ENCODE measurements at places on chromosomes 1 and 21.

- DNase-seq, result no peak
Measured at GRCh38 chr1:63641615-63642014, 48.4 kb downstream of the PGM1 start.

DNA sequence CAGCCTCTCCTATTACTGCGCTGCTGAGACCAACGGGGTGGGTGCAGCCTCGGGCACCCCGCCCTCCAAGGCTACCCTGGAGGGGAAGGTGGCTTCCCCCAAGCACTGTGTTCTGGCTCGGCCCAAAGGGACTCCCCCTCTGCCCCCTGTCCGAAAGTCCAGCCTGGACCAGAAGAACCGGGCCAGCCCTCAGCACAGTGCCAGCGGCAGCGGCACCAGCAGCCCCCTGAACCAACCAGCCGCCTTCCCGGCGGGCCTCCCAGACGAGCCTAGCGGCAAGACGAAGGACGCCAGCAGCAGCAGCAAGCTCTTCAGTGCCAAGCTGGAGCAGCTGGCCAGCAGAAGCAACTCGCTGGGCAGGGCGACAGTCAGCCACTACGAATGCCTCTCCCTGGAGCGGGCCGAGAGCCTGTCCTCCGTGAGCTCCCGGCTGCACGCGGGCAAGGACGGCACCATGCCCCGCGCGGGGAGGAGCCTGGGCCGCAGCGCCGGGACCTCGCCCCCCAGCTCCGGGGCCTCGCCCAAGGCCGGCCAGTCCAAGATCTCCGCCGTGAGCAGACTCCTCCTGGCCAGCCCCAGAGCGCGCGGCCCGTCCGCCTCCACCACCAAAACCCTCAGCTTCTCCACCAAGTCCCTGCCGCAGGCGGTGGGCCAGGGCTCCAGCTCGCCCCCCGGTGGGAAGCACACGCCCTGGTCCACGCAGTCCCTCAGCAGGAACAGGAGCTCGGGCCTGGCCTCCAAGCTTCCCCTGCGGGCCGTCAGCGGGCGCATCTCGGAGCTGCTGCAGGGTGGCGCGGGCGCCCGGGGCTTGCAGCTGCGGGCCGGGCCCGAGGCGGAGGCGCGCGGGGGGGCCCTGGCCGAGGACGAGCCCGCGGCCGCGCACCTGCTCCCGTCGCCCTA lies 533.1 kb downstream of the KIF26B start:
- no peak for DNase-seq

- DNase-seq, result no peak
Measured at GRCh38 chr1:60697204-60697994, 385.0 kb upstream of the NFIA start.

DNA sequence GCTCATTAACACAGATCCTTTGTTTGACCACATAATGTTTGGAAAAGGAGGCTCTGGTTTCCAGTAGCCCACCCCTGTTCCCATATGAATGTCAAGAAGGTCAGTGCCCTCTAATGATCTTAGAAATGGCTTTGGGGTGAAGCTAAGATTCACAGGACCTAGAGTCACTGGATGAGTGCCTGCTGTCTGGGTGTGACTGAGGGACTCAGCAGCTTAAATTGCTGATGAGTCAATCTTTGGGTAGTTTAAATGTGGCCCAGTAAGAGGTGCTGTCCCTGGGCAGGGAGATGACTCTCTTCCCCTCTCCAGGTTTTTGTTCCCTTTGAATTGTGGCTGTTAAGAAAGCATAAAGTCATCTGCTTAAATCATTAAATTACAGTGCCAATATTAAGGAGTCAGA lies 50.6 kb downstream of the L1TD1 start:
- peak; percentile 54 for DNase-seq

DNA sequence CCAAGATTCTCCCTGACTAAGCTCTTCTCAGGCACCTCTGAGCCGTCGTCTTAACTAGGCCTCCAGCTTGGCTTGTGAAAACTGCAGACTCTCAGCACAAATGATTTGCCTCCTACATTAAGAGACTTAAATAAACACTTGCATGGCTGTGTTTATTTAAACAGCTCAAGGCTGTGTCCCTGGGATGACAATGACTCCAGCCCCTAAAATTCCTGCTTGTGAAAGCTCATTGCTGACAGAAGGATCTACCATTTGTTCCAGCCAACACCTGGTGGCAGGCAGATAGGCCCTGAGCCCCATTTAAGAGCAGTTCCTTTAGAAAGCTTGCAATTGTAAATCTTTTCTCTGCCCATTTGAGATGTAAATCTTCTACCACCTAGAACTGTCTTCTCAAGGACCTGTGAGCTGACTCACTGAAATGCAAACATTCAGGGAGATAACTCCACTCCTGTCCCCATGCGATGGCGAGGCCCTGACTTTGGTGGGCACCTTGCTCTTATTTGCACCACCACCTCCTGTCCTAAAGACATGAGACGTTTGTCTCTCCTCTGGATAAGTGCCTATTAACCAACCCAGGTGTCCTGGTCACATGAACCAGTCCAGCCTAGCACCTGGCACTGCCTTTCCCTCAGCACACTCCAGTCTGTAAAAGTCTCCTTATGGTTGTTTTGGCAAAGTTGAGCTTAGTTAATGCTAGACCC lies 15.1 kb upstream of the PCP4 start:
- DNase-seq, result no peak

- DNase-seq, result no peak
Measured at GRCh38 chr1:195202241-195202640, 1406.0 kb downstream of the KCNT2 start.

DNA sequence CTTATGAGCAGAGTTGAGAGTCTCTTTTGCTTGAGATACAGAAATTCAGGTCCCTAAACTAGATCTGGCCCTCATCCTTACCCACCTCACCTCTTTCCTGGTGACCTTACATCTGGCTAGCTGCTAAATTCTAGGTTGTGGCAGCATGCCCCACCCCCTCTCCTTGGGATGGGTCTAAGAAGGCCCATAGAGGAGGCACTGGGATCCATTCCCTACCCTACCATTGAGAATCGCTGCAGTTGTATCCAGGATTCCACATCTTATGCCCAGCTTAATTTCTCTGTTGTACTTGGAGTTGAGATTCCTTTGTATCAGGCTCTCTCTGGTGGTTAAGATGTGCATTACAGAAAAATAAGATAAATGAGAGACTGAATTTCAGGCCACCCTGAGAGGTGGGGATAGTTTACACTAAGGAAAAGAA lies 9.5 kb upstream of the TMEM39B start:
- DNase-seq, result peak; percentile 52

GRCh38 chr1:200588698-200589097 lies 31.9 kb downstream of the KIF14 start:
- no peak for DNase-seq

Data from epithelial cell of esophagus (primary cell).